Hepatocyte (in vitro differentiated cells): ENCODE measurements at places on chromosomes 7 and 10. TPM values are rescaled to one million over a fixed set of nuclear protein-coding genes. Genes with fewer than 3 reads are reported as not detected.

NEBL gene
- 8.5 and 12.3 TPM in 2 replicates for total RNA-seq

ZNF239 gene
- 2.9 and 4.3 TPM in 2 replicates for total RNA-seq

PTEN gene
- 102 and 128 TPM in 2 replicates for total RNA-seq

ITPRID1 gene
- total RNA-seq = 0.36 TPM in 1 of 2 replicates, not detected in the other

PNLIPRP1 gene
- total RNA-seq = not detected in 2 replicates

GFRA1 gene
- total RNA-seq = 2.9 and 4.5 TPM in 2 replicates

PON1 gene
- total RNA-seq = 29.2 and 37.4 TPM in 2 replicates

HSPA14 gene
- total RNA-seq = 12.8 and 20.2 TPM in 2 replicates

NDUFB8 gene
- total RNA-seq = 124 and 146 TPM in 2 replicates

GPR146 gene
- total RNA-seq = 5.2 and 6.5 TPM in 2 replicates

BMPER gene
- total RNA-seq = 3.8 and 6.3 TPM in 2 replicates

WIPF3 gene
- total RNA-seq = 1.8 and 2.4 TPM in 2 replicates

- H3K4me3 ChIP-seq = no peak overlapping the region
- no peaks in the 10 kb centered on the region for H3K36me3 ChIP-seq
- no peak for DNase-seq
- no peaks in the 10 kb centered on the region for H3K4me1 ChIP-seq
- no peak overlapping the region for H3K27ac ChIP-seq
- H3K27me3 ChIP-seq = no peaks in the 10 kb centered on the region
Measured at GRCh38 chr10:49252313-49253034, 46.5 kb upstream of the C10orf71 start.

DNA sequence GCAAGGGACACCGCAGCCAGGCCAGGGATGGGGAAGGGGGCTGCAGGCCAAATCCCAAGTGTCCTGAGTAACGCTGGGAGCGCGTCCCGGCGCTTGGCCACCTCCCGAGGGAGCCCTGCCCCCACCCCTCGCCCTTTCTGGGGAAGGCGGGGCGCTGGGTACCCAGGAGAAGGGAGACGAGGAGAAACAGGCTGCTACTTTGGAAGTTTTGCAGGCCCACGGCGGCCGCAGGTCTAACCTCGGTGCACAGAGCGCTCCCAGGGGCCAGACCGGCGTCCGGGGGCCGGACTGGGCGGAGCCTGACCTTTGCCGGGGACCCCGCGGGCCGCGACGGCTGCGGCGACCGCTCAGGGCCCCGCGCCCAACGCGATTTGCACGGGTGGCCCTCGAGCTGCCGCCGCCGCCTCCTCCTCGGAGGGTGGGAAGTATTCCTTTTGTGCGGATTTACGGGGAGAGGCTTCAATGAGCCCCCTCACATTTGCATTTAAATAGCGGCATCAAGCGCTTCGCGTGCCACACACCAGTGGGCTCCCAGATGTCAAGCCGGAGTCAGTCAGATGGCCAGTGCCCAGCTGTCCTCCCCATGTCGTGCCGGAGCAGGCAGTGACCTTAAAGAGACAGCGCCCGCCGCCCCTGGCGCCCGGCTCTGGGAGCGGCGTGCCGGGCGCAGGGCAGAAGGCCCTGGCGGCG, 3.0 kb upstream of the EBF3 start:
- peaks cover 87% of the 10 kb centered on the region for H3K27me3 ChIP-seq
- no peak overlapping the region for H3K4me3 ChIP-seq
- no peaks in the 10 kb centered on the region for H3K36me3 ChIP-seq
- no peak for DNase-seq
- H3K4me1 ChIP-seq = peaks cover 39% of the 10 kb centered on the region

- H3K4me3 ChIP-seq = no peak overlapping the region
- H3K27ac ChIP-seq = no peak overlapping the region
- no peak for DNase-seq
- H3K27me3 ChIP-seq = no peaks in the 10 kb centered on the region
Measured at GRCh38 chr10:36220151-36220550, 578.1 kb upstream of the FZD8 start.

DNA sequence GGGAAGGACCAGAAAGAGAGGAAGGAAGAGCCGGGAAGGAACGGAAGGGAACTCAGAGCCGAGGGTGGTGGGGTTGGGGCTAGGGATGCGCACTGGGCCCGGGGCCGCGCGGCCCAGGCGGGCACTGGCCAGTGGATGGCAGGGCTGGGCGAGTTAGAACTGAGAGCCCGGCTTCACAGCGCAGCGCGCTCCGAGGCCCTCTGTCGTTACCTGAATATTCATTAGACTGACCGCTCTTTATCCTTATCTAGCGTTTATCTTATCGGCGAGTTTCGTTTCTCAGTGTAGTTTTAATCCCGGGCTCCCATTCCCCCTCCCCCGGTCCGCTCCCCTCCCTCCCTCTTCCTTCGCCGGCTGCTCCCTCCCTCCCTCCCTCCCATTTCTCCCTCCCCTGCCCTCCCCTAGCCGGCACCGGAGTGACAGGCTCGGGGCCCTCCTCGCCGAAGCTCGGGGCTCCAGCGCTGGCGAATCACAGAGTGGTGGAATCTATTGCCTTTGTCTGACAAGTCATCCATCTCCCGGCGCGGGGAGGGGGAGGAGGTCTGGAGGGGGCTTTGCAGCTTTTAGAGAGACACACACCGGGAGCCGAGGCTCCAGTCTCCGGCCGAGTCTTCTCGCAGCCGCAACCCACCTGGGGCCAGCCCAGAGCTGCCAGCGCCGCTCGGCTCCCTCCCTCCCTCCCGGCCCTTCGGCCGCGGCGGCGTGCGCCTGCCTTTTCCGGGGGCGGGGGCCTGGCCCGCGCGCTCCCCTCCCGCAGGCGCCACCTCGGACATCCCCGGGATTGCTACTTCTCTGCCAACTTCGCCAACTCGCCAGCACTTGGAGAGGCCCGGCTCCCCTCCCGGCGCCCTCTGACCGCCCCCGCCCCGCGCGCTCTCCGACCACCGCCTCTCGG, at the start of gene PAX2:
Gene PAX2 (plus strand): TSS at position 596 of the 895 bp plus-strand sequence. CDS start 679 bp downstream, outside the sequence.
- peaks cover 100% of the 10 kb centered on the region for H3K27me3 ChIP-seq
- no peak within 1 kb of the TSS for H3K27ac ChIP-seq
- H3K4me3 ChIP-seq = no peak within 1 kb of the TSS

DNA sequence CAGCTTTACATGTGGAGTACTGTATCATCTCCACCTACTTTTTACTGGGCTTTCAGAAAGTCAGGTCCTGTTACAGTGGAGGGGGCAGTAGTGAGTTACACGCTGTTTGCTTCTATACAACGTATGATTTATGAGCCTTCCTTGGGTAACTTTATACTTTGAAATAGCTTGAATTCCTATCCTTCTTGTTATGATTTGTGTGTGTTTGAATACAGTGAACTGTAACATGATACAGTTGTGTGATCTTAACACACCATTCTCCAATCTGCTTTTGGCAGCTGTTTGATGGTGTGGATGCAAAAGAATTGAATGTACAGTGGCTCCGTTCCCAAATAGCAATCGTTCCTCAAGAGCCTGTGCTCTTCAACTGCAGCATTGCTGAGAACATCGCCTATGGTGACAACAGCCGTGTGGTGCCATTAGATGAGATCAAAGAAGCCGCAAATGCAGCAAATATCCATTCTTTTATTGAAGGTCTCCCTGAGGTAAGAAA, 41.7 kb downstream of the SP8 start:
- no peak overlapping the region for H3K27ac ChIP-seq
- H3K4me3 ChIP-seq = no peak overlapping the region
- H3K36me3 ChIP-seq = no peaks in the 10 kb centered on the region
- peaks cover 3% of the 10 kb centered on the region for H3K4me1 ChIP-seq
- peak; percentile 30 for DNase-seq

DNA sequence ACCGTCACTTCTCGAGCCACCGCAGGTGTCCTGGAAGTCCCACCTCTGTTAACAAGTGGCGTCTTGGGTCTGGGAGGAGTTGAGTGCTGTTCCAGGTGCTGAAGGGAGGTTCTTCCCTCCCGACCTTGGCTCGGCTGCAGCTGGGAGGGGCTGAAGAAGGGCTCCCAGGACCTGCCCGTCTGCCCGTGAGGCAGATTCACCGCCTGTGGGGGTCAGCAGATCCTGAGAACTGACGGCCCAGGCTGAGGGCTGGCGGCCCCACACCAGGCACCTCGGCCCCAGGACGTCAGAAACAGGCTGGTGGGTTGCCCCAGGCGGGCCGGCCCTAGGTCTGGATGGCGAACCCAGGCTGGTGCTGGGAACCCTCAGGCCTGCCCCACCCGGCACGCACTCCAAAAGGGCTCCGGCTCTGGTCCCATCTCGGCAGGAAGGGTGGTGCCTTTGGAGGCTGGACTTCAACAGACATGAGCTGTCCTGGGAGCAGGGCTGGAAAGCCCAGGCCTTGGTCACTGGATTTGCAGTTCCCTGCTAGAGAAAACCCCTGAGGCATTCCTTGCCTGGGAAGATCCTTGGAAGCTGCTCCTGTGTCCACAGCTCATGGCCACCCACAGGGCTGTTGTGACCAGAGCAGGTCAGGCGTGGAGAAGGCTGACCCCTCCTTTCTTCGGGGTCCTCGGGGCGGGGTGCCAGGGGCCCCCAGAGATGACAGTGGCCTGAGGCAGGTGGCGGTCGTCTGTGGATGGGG, 42.6 kb upstream of the CFAP46 start:
- DNase-seq = no peak
- H3K36me3 ChIP-seq = no peaks in the 10 kb centered on the region
- H3K27me3 ChIP-seq = peaks cover 7% of the 10 kb centered on the region
- no peaks in the 10 kb centered on the region for H3K4me1 ChIP-seq
- no peak overlapping the region for H3K27ac ChIP-seq

DNA sequence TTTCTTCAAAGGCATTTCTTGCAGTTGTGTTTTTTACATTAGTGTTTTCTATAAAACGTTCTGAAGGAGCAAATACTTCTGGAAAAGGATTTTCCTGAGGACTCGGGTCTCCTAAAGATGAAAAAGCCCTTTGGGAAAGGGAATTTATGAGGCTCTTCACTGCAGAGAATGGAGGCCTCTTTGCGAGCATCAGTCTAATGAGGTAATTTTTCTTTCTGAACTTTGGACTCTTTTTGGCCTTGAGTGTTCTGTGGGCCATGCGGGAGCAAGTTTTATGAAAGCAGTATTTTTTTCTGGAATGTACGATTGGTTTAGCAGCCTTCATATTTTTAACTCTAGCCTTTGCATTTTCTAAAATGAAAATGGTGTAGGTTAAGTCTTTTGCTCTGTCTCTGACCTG, 6.4 kb upstream of the ACBD5 start:
- no peak overlapping the region for H3K4me3 ChIP-seq
- H3K27ac ChIP-seq = peak overlapping the region; percentile 52
- H3K36me3 ChIP-seq = no peaks in the 10 kb centered on the region
- peak; percentile 28 for DNase-seq

GRCh38 chr7:112869111-112869774, 79.0 kb upstream of the TMEM168 start:
- H3K4me3 ChIP-seq = no peak overlapping the region
- DNase-seq = peak; percentile 14
- no peaks in the 10 kb centered on the region for H3K36me3 ChIP-seq
- H3K27me3 ChIP-seq = no peaks in the 10 kb centered on the region

DNA sequence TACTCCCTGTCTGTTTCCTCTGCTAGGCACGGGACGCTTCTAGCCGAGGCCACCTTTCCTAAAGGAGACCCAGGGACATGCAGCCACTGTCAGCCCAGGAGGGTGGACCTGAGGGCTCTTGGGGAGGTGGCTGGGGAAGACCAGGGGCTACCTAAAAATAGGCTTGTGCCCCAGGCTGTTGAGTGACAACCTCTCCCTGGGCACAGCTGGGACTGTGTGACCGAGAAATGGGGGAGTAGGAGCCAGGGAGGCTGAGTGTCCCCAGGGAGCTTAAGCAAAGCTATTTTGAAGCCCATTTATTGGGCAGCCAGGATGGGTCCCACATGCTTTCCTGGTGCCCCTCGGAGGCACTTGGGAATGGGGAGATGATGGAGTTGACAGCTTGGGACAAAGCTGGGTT, 63.8 kb downstream of the CALML3 start:
- H3K4me3 ChIP-seq = no peak overlapping the region
- no peak for DNase-seq
- no peaks in the 10 kb centered on the region for H3K27me3 ChIP-seq
- no peak overlapping the region for H3K27ac ChIP-seq

GRCh38 chr10:58943256-58943890, 233.1 kb upstream of the PHYHIPL start:
- DNase-seq = no peak
- no peak overlapping the region for H3K27ac ChIP-seq
- H3K4me3 ChIP-seq = no peak overlapping the region
- H3K36me3 ChIP-seq = no peaks in the 10 kb centered on the region
- H3K4me1 ChIP-seq = no peaks in the 10 kb centered on the region

DNA sequence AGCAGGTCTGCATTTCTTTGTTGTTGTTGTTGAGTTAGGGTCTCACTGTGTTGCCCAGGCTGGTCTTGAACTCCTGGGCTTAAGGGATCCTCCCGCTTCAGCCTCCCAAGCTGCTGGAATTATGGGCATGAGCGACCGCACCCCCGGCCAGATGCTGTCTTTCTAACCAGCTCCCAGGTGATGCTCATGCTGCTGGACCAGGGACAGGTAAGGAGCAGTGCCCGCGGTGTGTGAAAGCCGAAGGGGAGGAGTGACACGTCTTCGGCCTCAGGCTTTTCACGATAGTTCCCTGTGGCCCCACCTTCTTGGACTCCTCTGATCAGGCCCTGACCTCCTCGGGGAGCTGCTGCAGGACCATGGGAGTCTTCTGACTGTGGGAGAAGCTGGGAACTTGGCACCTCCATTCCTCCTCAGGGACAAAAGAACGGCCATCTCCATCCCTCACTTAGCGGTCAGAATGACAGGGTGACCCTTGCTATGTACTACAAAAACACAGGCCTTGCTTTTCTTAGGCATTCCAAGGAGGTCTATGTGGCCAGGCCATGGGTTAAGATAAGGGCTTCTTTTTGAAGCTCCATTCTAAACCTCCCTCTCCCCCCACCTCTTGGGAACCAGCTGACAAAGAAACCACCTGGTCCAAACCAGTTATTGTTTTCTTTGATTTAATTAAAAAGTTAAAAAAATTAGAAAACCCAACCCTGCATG, 5.5 kb downstream of the SFRP5 start:
- peaks cover 26% of the 10 kb centered on the region for H3K27me3 ChIP-seq
- no peaks in the 10 kb centered on the region for H3K36me3 ChIP-seq
- no peak overlapping the region for H3K4me3 ChIP-seq
- peaks cover 5% of the 10 kb centered on the region for H3K4me1 ChIP-seq
- DNase-seq = no peak

DNA sequence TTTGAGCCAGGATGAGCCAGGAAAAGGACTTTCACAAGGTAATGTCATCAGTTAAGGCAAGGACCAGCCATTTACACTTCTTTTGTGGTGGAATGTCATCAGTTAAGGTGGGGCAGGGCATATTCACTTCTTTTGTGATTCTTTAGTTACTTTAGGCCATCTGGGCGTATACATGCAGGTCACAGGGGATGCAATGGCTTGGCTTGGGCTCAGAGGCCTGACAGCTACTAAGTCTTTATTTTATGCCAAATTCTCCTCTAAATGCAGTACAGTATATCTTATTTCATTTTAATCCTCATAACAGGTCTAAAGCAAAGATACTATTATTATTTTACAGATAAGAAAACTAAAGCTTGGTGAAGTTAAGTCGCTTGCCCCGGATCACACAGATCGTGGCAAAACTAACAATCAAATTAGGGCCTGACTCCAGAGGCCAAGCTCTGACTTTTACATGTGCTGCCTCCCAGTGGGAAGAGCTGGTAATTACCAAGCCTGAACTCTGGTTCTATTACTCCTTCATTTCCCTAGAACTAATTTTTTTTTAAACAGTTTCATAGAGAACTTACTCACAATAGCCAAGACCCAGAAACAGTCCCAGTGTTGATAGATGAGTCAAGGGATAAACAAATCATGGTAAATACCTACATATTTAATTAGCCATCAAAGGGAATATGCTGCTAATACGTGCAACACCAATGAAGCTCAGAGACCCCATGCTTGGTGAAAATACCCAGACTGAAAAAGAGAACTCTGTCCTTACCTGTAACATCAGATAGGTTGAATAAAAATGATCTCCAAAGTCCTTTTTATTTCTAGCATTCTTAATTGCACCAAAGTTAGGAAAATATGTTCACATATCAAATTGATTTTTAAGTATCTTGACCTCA, 35.4 kb downstream of the C7orf25 start:
- DNase-seq = peak; percentile 79
- H3K27me3 ChIP-seq = no peaks in the 10 kb centered on the region
- H3K36me3 ChIP-seq = no peaks in the 10 kb centered on the region
- H3K27ac ChIP-seq = no peak overlapping the region
- no peaks in the 10 kb centered on the region for H3K4me1 ChIP-seq
